ENCODE measurements at places on chromosomes 11 and 22.
A peak's percentile ranks its signal among the peaks of the same experiment; 100 is the strongest.

- DNase-seq = no peak
These were observed 356 bp downstream of the TYMP start for GRCh38 chr22:50529416-50529896.

GRCh38 chr11:118264569-118265465 lies 720 bp upstream of the MPZL2 start:
- DNase-seq = no peak

GRCh38 chr11:120167659-120168058 lies 29.7 kb upstream of the TRIM29 start:
- no peak for DNase-seq

GRCh38 chr11:7533199-7534041 lies 19.6 kb downstream of the PPFIBP2 start:
- DNase-seq = no peak

DNA sequence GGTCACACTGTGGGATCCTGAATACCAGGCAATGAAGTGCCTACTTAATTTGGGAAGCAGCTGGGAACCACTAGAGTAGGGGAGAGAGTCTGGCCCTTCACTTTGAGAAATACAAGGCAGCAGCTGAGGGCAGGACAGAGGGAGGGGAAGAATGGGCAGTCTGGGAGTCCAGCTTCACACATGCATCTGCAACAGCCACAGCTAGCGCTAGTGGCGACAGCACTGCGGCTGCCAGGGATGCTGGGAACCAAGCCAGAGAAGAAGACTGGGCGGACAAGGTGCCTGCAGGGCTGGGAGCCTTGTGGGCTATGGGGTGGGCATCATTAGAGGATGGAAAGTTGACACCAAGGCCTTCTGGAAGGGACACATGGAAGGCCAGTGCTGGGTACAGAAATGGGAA lies 15.8 kb downstream of the SCUBE2 start:
- DNase-seq = no peak

- no peak for DNase-seq
These were observed 41.1 kb downstream of the RBFOX2 start for GRCh38 chr22:35987487-35987886.

DNA sequence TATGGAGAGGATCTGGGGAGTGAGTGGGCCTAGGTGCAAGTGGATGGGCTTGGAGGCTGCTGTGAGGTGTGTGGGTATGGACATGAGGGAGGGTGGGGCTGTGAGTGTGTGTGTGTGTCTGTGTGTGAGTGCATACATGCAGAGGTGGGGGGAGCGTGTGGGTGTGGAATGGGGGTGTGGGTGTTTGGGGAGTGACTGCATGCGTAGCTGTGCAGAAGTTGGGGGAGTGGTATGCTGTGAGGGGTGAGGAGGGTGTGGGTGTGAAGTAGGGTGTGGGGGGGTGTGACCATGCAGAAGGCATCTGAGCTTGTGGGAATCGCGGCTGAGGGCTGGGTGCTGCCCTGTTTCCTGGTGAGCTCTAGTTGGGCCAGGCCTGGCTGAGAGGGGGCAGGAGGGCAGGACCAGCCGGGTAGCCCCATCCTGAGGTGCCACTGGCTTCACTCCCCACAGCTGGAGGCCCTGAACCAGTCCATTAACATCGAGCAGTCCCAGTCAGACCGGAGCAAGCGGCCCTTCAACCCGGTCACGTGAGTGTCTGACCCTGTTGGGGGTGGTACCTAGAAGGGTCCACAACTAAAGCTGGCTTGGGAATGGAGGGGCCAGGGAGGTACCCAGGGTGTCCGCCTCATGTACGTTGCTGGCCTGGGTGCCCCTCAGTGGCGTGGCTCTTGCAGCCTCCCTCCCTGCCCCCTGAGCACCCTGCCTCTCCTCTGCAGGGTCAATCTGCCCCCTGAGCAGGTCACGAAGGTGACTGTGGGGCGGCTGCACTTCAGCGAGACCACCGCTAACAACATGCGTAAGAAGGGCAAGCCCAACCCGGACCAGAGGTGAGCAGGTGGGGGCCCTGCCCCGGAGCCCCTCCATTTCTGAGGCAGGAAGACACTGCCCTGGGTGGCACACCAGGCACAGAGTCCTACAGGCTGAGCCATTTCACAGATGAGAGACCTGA lies 16.5 kb downstream of the TMEM258 start:
- no peak for DNase-seq

DNA sequence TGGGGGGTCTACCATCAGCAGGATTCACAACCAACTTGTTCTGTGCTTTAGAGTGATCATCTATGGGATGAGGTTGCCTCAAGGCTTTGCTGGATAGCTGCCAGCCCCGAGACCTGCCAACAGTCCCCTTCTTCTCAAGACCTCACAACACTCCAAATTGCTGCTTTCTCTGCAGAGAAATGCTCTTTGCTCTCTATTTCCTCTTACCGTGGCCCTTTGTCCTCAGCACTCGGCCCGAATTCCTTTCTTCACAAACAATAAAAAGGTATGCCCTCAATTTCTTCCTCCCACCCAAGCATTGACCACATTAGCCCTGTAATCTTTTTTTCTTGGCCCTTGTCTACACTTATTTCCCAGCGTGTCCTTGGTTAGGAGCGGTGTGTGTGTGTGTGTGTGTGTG lies 147.4 kb upstream of the SNX19 start:
- no peak for DNase-seq

GRCh38 chr22:40328546-40329456 lies 17.5 kb upstream of the ADSL start:
- no peak for DNase-seq

GRCh38 chr11:102573851-102574250 lies 43.3 kb upstream of the MMP7 start:
- DNase-seq = peak; percentile 9

GRCh38 chr22:19066531-19067271 lies 55.5 kb downstream of the DGCR2 start:
- DNase-seq = peak; percentile 93

- peak; percentile 74 for DNase-seq
These were observed 9.7 kb upstream of the THY1 start for GRCh38 chr11:119432484-119433357.

- no peak for DNase-seq
These were observed 12.4 kb downstream of the UCP2 start for GRCh38 chr11:73969991-73970800.

DNA sequence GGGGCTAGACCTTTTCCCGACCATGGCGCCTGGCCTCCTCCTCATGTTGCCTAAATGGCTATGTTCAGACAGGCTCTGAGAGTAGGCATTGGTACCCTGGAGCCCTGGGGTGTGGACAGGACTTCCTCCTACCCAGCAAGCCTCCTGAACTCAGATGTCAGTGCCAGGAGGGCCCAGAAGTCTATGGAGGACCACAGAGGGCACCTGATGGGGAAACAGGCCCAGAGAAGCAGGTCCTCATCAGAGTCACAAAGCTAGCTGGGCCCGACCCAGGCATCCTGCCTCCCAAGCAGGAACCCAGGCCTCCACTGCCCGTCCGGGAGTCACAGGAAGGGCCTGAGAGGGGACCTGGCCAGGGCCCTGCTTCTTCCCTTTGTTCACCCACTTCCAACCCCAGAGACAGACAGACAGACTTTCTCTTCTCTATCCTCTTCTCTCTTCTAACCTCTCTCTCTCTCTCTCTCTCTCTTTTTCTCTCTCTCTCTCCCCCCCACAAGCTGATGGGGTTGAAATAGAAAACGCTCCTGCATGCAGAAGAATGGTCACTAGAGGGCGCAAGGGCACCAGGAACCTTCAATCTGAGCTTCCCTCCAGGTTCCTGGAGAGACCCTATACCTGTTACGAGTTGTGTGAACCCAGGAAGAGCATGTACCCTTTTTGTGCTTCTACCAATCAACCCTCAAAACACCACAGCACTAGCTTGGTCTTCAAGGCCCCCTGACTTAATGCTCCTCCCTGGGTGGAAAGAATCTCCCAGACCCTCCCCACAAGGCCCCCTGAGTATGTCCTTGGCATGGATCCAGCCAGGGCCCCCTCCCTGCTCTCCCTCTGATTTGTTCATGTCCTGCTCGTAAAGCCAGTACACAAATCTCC lies 27.1 kb downstream of the ARAP1 start:
- DNase-seq = peak; percentile 81

DNA sequence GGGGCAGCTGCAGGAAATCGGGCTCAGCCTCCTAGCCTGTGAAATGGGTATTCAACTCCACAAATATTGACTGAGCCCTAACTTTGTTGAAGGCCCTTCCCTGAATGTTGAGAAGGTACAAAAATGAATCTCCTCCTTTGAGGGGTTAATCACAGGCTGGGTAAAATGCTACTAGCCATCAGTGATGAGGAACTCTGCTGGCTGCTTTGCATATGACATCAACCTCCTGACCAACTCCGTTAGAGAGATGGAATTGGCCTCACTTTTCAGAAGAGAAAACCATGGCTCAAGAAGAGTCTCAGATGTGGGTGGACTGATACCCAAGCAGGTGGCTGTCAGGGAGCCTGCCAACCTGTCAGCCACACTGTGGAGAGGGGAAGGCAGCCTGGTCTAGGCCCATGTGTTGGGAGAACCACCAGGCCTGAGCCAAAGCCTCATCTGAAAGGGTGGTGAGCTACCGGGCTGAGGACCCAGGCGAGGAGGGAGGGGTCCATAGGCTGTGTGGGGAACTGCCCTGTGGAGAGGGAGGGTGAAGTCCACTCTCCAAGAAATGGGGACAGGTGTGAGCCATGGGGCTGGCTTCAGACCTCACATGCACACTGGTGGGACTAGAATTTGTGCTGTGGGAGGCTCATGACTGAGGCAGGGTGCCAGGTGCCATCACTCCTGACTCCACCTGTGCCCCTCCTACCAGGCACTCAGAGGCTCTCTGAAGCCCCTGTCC lies 11.8 kb downstream of the CDCA5 start:
- no peak for DNase-seq

- DNase-seq = no peak
These were observed 106.1 kb upstream of the PARVA start for GRCh38 chr11:12271241-12271640.

- no peak for DNase-seq
These were observed 32.8 kb downstream of the C2CD3 start for GRCh38 chr11:74138021-74138420.

DNA sequence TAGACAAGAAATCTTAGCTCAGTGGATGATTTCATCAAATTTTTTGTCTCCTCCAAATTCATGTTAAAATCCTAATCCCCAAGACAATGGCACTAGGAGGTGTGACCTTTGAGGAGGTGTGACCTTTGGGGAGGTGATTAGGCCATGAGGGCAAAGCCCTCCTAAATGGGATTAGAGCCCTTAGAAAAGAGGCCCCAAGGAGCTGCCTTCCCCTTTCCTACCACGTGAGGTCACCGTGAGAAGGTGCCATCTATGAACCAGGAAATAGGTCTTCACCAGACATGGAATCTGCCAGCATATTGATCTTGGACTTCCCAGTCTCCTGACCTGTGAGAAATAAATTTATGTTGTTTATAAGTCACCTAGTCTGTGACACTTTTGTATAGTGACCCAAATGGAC lies 138.7 kb downstream of the TRIM29 start:
- DNase-seq = no peak

GRCh38 chr22:25658633-25659032 lies 83.4 kb upstream of the MYO18B start:
- DNase-seq = no peak

Measured in hepatic stellate cell (primary cell).